ENCODE measurements at places on chromosomes 16 and 17. TPM values are rescaled to one million over a fixed set of nuclear protein-coding genes. Genes with fewer than 3 reads are reported as not detected.

The COASY gene
- 7.1 TPM for total RNA-seq

The LDHD gene
- total RNA-seq: 1.2 TPM

The C16orf96 gene
- total RNA-seq: 0.25 TPM

The SLC2A4 gene
- total RNA-seq: 0.25 TPM

The CA7 gene
- not detected for total RNA-seq

The PHOSPHO1 gene
- 1.7 TPM for total RNA-seq

The CDIPT gene
- total RNA-seq: 47.9 TPM

The PMP22 gene
- total RNA-seq: 9.1 TPM

The PTX4 gene
- not detected for total RNA-seq

The ABCC11 gene
- 0.25 TPM for total RNA-seq

The HS3ST4 gene
- total RNA-seq: 13.5 TPM

The RAMP2 gene
- total RNA-seq: 10.1 TPM

The CDH16 gene
- total RNA-seq: not detected

The SULT1A4 gene
- total RNA-seq: 2.0 TPM

The KRTAP4-4 gene
- not detected for total RNA-seq

The KCNJ18 gene
- not detected for total RNA-seq

The TP53TG3C gene
- not detected for total RNA-seq

The TOP3A gene
- 28.0 TPM for total RNA-seq

The CLEC18B gene
- 1.5 TPM for total RNA-seq

The TNS4 gene
- total RNA-seq: not detected

The TMED6 gene
- not detected for total RNA-seq

The SRCAP gene
- 25.3 TPM for total RNA-seq
